ENCODE measurements at places on chromosomes 11 and 22. TPM values are rescaled to one million over a fixed set of nuclear protein-coding genes. Genes with fewer than 3 reads are reported as not detected.

GRCh38 chr11:119474682-119475596, 52.0 kb upstream of the THY1 start:
- peak; percentile 38 for DNase-seq

GRCh38 chr11:97722721-97723120, 1298.0 kb upstream of the CNTN5 start:
- no peak for DNase-seq

DNA sequence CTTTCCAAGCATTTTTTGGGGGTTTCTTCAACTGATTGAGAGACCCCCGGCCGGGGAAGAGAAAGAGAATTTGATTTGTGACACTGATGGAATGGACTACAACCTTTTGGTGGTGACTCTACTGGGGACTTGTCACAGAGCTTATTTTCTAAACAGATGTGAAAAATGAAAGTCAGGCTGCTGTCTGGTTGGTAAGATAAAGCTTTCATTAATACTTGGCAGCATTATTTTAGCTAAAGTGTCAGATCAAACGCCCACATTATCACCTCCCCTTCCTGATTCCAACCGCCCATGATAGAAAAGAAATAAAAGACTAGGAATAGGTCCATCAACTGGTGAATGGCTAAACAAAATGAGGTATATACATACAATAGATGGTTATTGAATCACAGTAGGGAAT, 45.6 kb upstream of the EHF start:
- DNase-seq: no peak

DNA sequence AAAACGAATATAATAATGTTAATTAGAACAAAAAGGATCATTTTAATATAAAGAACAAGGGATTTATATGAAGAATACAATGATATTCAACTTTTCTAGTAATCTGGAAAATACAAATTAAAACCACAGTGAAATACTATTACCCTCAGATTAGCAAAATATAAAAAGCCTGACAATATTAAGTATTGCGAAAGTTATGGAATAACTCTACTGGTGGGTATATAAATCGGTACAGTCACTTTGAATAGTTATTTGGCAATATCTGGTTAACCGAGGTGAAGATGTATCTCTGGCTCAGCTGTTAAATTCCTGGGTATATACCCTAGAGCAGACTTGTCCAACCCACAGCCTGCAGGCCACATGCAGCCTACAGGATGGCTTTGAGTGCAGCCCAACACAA, 118.8 kb downstream of the ATM start:
- no peak for DNase-seq

DNA sequence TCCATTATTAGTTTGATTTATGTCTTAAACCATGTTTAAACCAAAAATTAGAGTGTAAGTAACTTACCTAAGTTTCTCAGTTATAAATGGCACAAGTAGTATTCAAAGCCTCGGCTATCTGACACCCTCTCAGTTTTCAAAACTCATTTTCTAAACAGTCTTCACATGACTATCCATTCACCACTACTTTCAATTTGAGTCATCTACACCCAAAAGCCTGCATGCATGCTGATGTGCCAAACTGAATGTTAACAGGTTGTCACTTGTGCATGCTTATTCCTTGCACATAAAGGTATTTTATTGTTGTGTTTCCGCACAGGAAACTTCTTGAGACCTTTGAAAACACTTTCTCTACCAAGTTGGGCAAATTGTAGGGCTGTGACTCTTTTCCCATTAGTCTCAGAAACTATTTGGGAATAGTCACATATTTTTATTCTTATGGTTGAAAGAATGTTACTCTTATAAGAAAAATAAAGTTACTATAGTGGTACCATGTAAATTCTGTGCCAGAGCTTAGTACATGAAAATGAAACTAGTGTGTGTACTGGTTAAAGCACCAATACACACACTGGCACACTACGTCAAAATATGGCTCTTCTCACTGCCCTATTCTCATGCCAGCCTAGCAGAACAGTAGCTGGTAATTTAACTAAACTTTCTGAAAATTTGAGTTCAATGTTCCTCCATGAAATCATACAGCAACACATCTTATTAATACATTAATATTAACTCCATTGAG, 2.2 kb upstream of the OR51E2 start:
- DNase-seq: no peak

Gene JHY
- total RNA-seq: 0.39 TPM

Gene OR51I2
- not detected for total RNA-seq

Gene CCDC116
- 0.13 TPM for total RNA-seq

Measured in dermis microvascular lymphatic vessel endothelial cell (primary cell).